ENCODE measurements at places on chromosomes 4 and X.
A peak's percentile ranks its signal among the peaks of the same experiment; 100 is the strongest.

DNA sequence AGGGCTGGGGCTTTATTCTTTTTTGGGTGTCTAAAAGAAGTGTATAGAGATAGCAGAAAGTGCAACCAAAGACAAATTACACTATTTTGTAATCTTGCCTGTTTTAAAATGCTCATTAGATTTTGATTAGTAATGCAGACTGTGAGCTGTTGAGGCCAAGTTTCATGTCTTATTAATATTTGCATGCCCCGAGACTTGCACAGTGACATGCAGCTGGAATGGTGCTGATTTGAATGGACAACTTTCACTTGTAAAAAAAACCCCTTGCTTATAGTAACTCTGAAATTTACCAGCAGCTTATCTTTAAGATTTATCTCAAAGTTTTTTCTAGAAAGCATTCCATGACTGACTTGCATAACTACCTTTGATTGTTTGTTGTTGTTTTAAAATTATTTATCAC is 835.1 kb upstream of the IGFBP7 start:
- DNase-seq, result no peak

DNA sequence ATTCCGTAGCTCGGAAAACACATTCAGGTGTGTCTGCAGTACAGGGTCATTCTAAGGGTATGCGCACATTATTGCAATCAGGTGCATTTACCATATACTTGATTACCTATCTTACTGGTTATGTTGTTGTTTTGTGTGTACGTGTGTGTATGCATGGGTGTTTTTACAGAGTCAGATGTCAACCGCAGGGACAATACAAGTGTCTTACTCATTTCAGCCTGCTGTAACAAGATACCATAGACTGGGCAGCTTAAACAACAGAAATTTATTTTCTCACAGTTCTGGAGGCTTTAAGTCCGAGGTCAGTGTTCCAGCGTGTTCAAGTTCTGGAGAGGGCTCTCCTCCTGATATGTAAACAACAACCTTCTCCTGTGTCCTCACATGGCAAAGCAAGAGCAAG is 316.7 kb downstream of the DMD start:
- no peak for DNase-seq

DNA sequence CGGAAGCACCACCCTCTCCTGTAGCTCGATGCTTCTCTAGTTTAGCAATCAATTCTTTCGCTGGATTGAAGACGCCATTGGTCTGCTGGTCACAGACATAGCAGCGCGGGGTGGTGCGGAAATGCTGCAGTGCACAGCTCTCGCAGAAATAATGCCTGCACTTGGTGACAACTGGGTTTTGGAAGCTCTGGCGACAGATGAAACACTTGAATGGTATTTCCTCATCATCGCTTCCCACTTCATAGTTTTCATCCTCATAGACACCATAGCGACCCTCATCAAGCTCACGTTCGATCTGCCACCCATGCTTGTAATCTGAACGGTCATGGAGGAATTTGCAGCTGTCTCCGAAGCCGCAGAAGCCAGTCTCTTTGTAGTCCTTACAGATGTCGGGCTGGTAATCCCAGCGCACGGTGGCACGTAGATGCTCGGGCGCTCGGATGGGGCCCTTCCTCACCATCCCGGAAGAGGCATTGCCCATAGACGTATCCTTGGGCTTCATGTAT is 854 bp downstream of the RNF113A start:
- peak; percentile 56 for DNase-seq

DNA sequence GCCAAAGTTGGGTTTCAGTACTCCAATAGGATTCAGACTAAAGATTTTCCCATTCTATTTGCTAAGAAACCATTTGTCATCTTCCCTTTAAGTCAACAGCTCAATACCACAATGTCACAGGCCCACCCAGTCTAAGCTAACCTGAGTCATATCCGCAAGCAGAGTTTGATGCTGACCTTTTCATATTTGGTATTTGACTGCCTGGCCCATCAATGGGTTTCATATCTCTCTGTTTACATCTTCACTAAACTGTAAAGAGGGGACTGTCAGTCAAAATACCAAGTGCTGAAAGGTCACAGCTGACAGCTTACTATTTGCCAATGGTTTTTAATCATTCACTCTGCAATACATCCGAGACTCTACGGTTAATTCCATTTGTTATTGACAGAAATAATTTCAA is 707.5 kb upstream of the ACTRT1 start:
- no peak for DNase-seq

GRCh38 chr4:53994382-53995102 is 69.9 kb downstream of the CHIC2 start:
- DNase-seq, result peak; percentile 77

DNA sequence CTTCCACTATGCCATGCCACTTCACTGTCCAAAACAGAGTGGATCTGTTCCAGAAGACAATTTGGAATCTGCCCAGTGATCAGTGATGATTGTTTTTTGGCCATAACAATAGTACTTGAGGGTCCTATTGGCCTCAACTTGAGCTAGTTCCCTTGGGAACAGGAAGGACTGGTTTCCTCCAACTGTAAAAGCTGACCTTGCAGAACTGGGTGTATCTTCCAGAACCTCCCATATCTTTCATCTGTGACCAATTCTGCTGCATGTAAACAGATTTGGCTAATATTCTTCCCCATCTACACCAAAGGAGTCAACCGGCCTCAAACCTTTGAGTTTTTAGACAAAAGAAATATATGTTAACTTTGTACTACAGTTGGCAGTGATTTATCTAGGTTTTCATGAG is 165.1 kb upstream of the TRPC5 start:
- DNase-seq, result no peak

- no peak for DNase-seq
Measured at GRCh38 chr4:3312362-3312761, 19.5 kb downstream of the RGS12 start.

GRCh38 chr4:109067508-109068235 is 234.8 kb downstream of the COL25A1 start:
- no peak for DNase-seq

- no peak for DNase-seq
Measured at GRCh38 chrX:119040432-119040831, 32.4 kb upstream of the CT47C1 start.

DNA sequence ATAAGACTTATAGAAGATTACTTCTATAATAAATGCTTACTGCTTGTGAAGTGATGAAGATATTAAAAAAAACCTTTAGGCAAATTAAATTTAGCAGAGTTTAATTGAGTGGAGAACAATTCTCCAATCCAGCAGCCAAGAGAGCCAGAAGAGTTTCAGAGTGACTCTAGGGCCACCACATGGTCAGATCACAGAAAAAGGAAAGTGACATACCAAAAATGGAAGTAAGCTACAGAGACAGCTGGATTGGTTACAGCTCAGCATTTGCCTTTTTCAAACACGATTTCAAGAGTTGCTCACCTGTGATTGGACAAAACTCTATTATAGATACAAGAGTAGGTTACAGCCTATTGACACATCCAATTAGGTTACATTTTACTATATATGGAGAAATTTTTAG is 79.0 kb upstream of the TRAM1L1 start:
- DNase-seq, result peak; percentile 31

- no peak for DNase-seq
Measured at GRCh38 chrX:153966283-153966688, 5.3 kb downstream of the HCFC1 start.

GRCh38 chr4:111127841-111128240 is 505.0 kb upstream of the PITX2 start:
- no peak for DNase-seq

DNA sequence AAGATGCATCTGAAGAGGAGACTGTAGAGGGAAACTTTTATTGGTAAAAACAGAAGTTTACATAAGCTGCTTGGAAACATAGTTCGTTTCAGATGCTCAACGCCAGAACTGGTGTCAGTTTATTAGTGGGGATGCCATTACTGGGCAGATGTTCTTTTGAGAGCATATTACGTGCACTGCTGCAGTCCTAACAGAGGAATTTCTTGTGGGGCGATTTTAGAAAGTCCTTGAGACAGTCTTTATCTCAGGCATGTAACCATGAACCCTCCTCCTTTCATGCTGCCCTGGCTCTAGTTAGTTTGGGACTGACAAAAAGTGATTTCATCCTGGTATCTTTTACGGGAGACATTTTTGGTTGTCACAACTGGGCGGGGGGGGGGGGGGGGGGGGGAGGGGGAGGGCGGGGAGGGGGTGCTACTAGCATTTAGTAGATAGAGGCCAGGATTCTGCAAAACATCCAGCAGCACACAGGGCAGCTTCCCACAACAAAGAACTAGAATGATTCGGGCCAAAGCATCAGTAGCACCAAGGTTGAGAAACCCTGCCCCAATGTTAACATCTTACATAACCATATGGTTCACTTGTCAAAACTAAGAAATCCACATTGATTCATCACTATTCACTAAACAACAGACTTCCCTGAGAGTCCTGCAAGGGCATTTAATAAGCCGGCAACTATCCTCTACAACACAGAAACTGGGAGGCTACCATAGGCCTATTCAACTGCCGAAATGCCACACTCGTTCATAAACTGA is 118.6 kb upstream of the FTHL17 start:
- no peak for DNase-seq

DNA sequence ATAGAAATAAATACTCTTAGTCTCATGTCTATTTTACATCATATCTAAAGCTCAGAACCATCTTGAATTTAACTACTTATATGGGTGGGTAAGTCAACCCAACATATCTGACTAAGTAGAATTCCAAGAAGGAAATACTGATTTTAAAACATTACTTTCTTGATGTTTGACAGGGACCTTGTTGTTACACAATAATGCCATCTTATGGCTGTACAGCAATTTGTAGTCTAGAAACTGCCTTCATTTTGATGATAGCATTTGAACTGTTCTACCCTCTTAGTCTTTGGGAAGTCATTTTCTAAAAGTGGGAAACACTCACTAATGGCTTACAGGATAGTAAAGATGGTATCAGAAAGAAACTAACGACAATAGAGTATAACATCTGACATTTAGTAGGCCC is 929.5 kb downstream of the DMD start:
- DNase-seq, result no peak

DNA sequence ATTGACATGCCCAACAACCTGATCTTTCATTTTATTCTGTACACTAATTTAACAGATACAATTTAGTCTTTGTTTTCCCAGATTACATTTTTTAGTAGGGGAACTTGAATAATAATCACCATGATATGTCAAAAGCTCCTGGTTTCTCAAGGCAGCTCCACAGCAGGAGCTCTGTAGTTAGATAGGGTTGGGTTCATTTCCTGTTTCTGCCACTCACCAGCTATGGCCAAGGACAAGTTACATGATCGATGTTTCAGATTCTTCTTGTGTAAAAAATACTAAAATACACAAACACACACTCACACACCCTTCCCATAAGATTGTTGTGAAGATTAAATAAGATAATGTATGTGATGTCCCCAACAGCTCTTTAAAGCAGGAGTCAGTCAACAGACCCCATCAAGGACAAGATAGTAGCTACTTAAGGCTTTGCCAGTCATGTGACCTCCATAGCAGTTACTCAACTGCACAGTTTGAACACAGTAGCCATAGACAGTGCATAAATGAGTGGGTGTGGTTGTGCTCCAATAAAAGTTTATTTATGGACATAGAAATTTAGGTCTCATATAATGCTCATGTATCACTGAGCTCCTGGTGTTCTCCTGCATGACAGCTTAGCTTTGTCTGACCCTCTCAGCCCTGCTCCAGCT is 18.4 kb downstream of the GUCY1A1 start:
- peak; percentile 54 for DNase-seq

Measured in KBM-7 (cell line).